ENCODE measurements at places on chromosomes 6 and 20.

GRCh38 chr6:150711584-150712504 lies 112.2 kb downstream of the PLEKHG1 start:
- no peak for DNase-seq

DNA sequence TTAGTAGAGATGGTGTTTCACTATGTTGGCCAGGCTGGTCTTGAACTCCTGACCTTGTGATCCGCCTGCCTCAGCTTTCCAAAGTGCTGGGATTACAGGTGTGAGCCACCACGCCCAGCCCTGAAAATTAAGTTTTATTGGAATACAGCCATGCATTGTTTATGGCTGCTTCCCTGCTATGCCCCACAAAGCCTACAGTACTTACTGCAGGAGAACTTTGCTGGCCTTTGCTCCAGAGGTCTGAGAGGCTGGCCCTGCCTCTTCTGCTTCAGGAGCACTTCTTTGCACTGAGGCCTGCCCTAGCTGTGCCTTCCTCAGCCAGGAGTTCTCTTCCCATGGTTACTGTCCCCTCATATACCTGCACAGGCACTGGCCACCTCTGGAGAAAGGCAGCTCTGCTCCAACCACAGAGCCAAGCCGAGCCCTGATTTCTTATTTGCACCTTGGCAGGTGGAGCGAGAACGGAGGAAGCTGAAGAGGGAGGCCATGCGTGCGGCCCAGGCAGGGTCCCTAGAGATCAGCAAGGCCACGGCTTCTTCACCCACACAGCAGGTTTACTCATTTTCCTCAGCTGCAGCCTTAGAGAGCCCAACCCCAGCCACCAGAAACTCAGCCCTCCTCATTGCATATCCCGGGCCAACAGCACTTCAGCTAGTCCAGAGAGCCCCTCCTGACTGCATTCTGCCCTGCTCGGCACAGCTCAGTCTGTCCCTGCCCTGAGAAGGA lies 20.8 kb downstream of the C20orf173 start:
- no peak for DNase-seq

- DNase-seq: no peak
Measured at GRCh38 chr6:51199105-51199552, 380.5 kb downstream of the TFAP2B start.

GRCh38 chr20:33843050-33843449 lies 31.9 kb downstream of the CHMP4B start:
- DNase-seq: no peak

DNA sequence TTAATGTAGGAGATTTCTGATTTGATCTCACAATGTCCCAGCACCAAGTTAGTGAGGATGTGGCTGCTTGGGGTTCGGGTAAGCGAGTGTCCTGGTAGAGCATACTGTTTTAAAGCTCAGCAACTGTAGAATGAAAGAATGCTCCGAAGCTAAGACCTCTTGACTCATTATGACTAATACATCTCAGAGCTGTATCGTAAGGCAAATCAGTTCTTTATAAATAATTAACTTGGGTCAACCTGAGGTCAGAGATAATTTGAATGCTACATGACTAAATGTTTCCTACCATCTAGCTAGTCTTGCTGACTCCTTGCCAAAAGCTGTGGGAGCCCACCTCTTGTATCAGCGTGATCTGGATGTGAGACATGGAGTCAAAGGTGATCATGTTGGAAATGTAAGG lies 128.8 kb upstream of the PDE7B start:
- no peak for DNase-seq

GRCh38 chr6:123168466-123168865 lies 172.4 kb downstream of the CLVS2 start:
- DNase-seq: no peak

- no peak for DNase-seq
Measured at GRCh38 chr6:26163427-26164119, 76.3 kb downstream of the HFE start.

GRCh38 chr6:53279293-53279692 lies 69.5 kb downstream of the ELOVL5 start:
- DNase-seq: no peak

- DNase-seq: no peak
Measured at GRCh38 chr6:44472250-44472945, 84.9 kb downstream of the CDC5L start.

- no peak for DNase-seq
Measured at GRCh38 chr6:66849843-66850242, 1142.8 kb upstream of the EYS start.

DNA sequence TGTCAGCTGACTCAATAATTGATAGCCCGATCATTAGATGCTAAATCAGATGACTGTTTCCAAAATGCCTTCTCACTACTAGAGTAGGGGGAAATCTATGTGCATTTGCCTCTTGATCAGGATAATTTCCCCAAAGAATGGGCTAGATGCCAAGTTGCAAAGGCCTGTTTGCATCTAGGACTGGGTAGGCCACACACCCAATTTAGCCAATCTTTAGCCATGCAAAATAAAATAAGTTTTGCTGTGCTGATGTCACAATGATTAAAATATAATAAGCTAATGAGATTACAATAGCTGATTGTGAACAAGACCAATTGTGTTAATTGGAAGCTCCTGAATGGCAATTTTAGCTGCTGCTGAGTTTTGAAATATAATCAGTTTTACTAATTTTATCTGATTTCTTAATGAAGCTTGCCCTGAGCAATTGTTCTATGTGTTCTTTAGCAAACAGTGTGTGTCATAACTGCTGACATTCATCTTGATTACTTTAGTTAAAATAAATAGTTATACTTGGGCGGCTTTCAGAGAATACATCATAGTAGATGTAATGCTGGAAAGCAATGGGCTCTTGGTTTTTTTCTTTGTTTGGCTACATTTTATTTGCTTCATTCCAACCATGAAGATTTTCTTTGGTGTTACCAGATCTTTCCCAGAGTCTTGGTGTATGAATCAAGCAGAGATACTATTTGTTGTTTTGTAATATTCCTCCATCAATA lies 973.2 kb upstream of the SLC35B3 start:
- no peak for DNase-seq

DNA sequence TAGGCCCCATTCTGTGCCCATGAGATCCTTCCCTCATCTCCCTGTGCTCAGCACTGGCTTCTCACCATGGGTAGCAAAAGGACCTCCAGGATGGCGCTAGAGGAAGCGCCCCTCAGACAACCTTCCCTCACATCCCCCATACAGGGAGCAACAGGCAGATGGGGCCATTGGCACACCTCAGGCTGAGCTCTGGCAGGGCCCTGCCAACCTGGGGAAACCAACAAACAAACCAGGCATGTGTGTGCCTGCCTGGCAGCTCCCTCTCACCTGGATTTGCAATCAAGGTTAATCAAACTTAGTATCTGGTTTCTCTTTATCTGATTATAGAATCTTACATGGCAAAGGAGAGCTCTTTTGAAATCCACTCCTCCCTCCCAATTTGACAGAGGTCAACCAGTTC lies 134.9 kb downstream of the SLC23A2 start:
- no peak for DNase-seq

DNA sequence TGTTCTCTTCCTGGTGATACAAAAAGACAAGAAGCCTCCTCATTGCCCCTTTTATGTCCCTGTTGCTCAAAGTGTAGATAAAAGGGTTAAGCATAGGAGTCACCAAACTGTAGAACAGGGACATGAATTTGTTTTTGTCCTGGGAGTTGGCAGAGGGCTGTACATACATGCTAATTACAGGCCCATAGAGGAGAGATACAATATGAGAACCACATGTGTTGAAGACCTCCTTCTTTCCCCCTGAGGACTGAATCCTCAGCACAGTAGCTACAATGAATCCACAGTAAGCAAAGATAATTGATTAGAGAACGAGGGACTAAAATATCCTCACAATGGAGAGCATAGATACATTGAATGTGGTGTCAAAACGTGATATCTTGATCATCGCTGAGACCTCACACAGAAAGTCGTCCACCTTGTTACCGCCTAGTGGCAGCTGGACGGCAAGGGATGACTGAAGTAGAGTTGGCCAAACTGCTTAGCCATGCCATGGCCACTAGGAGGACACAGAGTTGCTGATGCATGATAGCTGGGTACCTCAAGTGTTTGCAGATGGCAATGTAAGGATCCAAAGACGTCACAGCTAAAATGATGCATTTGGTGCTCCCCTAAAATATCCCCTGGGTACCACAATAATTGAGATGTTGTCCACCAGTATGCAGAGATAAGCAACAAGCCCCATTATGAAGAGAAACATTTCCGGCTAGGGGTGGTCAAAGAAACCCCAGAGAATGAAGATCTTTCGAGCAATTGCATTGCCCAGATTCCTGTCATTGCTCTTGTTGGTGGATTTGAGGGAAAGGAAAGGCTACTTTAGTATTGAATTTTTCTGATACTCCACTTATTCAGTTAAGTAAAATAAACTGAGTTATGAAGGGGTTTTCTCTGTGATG lies 15.0 kb downstream of the OR2B3 start:
- no peak for DNase-seq

DNA sequence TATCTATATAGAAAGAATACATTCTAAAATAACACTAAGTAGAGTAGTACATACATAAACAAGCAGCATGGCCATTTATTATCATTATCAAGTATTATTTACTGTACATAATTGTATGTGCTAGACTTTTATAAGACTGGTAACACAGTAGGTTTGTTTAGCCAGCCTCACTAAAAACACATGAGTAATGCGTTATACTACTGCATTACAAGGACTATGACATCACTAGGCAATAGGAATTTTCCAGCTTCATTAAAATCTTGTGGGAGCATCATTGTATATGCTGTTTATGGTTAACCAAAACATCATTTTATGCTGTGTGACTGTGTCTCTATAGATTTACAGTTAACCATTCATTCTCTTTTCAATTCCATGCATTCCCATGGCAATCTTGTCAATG lies 131.7 kb upstream of the HDGFL1 start:
- DNase-seq: no peak

GRCh38 chr6:48490658-48491057 lies 379.7 kb upstream of the PTCHD4 start:
- DNase-seq: no peak

GRCh38 chr6:106155219-106155830 lies 69.2 kb downstream of the PRDM1 start:
- DNase-seq: no peak

DNA sequence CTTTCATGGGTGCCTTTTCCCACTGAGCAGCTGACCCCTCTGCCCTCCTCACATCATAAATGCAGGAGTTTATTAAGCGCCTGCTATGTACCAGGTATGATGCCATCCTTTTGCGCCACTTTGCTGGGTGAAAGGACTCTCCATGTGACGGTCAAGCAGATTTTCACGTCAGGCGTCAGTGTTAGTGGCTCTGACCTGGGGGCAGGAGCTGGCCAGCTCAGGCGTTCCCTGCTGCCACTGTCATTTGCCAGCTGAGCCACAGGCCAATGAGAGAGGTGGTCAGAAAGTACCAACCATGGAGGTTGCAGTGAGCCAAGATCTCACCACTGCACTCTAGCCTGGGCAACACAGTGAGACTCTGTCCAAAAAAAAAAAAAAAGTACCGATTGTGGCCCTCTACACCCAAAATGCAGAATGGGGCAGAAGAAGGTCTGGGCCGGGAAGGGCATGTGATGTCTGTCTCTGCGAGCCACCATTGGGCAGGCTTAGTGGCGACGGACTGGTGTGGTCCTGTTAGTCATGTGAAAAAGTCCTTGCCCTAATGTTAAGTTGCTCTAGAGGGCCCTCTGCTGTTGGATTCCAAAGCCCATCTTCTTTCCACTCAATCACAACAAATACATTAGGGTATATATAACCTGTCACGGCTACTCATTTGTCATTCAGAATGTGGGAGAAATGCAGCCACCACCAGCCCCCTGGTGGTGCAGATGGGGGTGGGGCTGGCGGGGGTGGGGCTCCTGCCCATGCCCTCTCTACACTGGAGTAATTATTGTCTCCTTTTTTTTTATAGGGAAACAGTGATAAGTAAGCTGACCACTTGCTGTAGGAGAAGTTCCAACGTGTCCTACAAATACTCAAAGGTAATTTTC lies 18.4 kb upstream of the SLC22A1 start:
- no peak for DNase-seq

DNA sequence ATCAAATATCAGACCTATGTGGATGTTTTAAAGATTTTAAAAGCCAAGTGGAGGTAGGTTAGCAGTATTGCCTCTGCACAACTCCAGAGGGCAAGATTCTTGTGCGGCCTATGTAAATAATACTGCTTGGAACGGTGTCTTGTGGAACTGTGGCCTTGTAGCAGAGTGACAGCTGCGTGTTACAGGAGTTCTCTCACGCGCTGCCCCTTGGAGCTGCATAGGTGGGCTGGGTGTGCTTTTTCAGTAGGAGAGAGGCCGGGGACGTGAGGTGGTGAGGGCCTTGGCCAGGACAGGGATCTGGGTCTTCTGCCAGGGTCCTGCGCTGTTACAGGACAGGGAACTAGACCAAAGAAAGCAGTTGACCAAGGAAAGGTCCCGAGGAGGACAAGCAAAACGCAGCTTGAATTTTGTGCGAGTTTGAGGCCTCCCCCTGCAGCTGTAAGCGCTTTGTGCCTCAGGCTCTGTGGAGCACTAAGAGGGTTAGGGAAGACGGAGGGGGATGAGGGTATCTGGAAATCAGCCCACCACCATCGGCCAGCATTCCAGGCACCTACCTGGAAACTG lies 1.5 kb downstream of the TMEM181 start:
- DNase-seq: no peak

DNA sequence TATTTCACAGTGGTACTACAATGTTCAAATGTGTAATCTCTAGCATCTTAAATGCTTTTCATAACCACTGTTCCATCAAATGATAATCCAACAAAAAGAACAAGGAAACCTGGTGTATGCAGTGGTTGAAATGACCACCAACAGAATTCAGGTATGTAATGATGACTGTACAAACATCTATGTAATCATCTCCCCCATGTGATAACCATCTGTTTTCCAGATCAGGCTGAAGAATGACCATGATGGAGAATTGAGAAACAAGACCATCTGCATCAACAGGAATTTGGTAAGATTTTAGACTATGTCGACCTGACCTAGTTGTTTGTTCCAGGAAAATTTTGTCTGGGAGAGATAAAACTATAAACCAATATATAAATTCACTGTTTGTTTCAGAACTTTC lies 81.3 kb upstream of the ASCC3 start:
- DNase-seq: no peak

DNA sequence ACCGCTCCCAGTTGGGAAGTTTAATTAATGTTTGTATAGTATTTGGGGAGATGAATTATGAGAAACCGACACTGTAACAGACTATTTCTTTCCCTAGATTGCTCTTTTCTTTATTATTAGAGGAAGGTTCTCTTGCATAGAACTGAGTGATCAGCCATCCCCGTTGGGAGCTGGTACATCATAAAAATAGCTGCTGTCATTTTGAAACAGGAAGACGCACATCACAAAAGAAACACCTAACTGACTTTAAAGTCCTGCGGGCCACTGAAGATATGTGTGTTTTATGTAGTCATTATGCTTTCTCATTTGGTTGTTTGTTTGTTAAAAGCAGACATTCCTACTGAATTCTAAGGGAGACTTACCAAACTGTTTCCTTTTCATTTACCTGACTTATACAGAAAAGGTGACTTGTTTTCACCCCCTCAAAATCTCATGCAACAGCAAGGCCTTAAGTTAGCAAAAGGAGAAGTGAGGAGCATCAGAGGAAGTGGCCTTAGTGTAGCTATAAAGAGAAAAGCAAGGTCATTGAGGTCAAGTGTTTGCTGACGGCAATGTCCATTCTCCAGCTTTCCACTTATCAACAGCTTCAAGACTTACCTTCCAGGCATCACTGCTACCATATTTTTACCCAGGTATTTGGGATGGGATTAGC lies 91.0 kb downstream of the PKHD1 start:
- DNase-seq: no peak

- no peak for DNase-seq
Measured at GRCh38 chr20:35279040-35279439, 1.1 kb upstream of the MMP24OS start.

GRCh38 chr20:44064501-44065400 lies 122.2 kb downstream of the JPH2 start:
- no peak for DNase-seq

GRCh38 chr20:45156713-45157112 lies 18.0 kb upstream of the PI3 start:
- no peak for DNase-seq

All from stimulated activated CD4-positive, alpha-beta T cell treated with anti-CD3 and anti-CD28 coated beads, Interleukin-1b, Interleukin-23, amount 100 ng/mL, for 1 hour (primary cell).